T-helper 1 cell (primary cell): ENCODE measurements at places on chromosomes 16 and 17.

DNA sequence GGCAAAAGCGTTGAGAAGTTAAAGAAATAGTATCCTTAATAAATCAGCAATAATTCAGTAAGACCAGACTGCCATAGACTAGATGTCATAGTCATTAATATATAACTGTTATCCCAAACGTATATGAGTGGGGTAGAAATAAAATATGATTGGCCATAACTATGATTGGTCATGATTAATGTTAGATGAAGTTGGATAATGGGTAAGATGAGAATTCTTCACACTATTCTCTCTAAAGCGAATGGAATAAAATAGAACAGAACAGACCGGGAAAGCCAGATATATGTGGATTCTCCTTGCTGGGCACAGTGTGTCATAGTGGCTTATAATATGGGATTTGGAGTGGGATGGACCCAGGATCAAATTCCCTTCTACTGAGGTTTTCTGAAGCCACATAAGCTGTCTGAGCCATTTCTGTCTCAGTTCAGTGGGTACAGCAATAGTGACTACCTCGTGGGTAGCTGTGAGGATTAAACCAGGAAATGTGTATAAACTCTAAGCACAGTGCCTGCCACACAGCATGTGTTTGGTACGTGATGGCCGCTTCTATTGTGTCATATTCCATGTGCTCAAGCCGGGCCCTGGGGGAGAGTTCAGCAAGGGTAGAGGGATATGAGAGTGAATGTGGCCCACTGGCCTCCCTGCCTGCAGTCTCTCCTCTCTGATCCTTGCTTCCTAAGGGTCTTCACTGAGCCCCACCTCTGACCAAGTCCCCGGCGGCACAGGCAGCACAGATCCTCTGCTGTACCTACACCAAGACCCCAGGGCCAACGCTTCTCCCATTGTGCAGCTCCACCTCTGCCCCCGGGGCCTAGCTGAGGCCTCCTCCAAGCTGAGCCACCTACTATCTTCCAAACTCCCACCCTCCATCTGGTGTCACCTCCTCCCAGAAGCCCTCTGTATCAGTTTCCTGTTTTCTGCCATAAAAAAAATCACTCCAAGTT, 3.7 kb downstream of the CETP start:
- DNase-seq = no peak

- no peak for DNase-seq
Observed at GRCh38 chr16:52568983-52569690, 22.2 kb upstream of the TOX3 start.

GRCh38 chr17:56822725-56823124, 11.0 kb downstream of the C17orf67 start:
- no peak for DNase-seq

- no peak for DNase-seq
Observed at GRCh38 chr17:61343576-61343975, 56.1 kb upstream of the TBX2 start.

DNA sequence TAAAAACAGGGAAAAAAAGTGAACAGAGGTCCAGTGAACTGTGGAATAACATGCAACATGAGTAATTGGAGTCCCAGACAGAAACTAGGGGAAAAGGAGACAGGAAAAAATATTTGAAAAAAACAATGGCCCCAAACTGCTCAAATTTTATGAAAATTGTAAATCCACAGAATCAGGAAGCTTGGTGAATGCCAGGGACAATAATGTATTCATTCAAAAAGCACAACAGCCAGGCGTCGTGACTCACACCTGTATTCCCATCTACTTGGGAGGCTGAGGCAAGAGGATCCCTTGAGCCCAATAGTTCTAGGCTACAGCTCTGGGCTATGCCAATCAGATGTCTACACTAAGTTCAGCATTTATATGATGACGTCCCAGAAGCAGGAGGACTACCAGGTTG, 23.7 kb downstream of the NCOR1 start:
- DNase-seq = no peak

GRCh38 chr17:32515677-32516383, 29.0 kb downstream of the CDK5R1 start:
- no peak for DNase-seq
